ENCODE measurements at places on chromosomes 1 and 21. TPM values are rescaled to one million over a fixed set of nuclear protein-coding genes. Genes with fewer than 3 reads are reported as not detected.

CBS gene
- total RNA-seq, result 22.4 TPM

CCDC17 gene
- 4.7 TPM for total RNA-seq

SSX2IP gene
- total RNA-seq, result 14.8 TPM

CD34 gene
- not detected for total RNA-seq

PADI2 gene
- total RNA-seq, result not detected

TPTE gene
- not detected for total RNA-seq

PGLYRP4 gene
- total RNA-seq, result not detected

KIF2C gene
- total RNA-seq, result 70.5 TPM

ATP1A4 gene
- not detected for total RNA-seq

KRTAP7-1 gene
- not detected for total RNA-seq

LRRC3 gene
- 2.9 TPM for total RNA-seq

LCE1A gene
- total RNA-seq, result not detected

TNFRSF9 gene
- total RNA-seq, result 13.9 TPM

XCL2 gene
- 8.9 TPM for total RNA-seq

OR2G6 gene
- not detected for total RNA-seq

EPHB2 gene
- total RNA-seq, result not detected

KIF17 gene
- not detected for total RNA-seq

MYBPH gene
- not detected for total RNA-seq

LCE1D gene
- total RNA-seq, result not detected

TP73 gene
- total RNA-seq, result 1.4 TPM

BCAS2 gene
- total RNA-seq, result 51.9 TPM

BEST4 gene
- total RNA-seq, result 0.49 TPM

FMOD gene
- 0.39 TPM for total RNA-seq

PLA2G2C gene
- 1.0 TPM for total RNA-seq

SLC16A4 gene
- total RNA-seq, result 0.15 TPM

BTG3 gene
- total RNA-seq, result 57.6 TPM

HTR1D gene
- not detected for total RNA-seq

PHLDA3 gene
- 28.1 TPM for total RNA-seq

ITLN2 gene
- not detected for total RNA-seq

NCF2 gene
- total RNA-seq, result 25.8 TPM

SLC26A9 gene
- total RNA-seq, result not detected

RAVER2 gene
- total RNA-seq, result 0.34 TPM

LGR6 gene
- total RNA-seq, result not detected

TMEM269 gene
- total RNA-seq, result 0.32 TPM

ATPAF1 gene
- total RNA-seq, result 59.3 TPM

BARHL2 gene
- not detected for total RNA-seq

RBP7 gene
- total RNA-seq, result not detected

SFN gene
- 1.2 TPM for total RNA-seq

CNKSR1 gene
- total RNA-seq, result 3.9 TPM

LAMC1 gene
- 0.51 TPM for total RNA-seq

AMY1A gene
- total RNA-seq, result not detected

CLDN17 gene
- not detected for total RNA-seq

TMEM125 gene
- total RNA-seq, result not detected

KIF21B gene
- total RNA-seq, result 94.7 TPM

Measured in T-helper 1 cell treated with Interleukin-12 subunit alpha and Interleukin-12 subunit beta and Interleukin-4 antibody, amounts not matched to agents 30 ng/mL and 1 ng/mL, for 36 hours (primary cell).